ENCODE measurements at places on chromosomes 13 and 19.

- no peak for DNase-seq
Observed at GRCh38 chr19:30719189-30719998, 347.2 kb downstream of the ZNF536 start.

DNA sequence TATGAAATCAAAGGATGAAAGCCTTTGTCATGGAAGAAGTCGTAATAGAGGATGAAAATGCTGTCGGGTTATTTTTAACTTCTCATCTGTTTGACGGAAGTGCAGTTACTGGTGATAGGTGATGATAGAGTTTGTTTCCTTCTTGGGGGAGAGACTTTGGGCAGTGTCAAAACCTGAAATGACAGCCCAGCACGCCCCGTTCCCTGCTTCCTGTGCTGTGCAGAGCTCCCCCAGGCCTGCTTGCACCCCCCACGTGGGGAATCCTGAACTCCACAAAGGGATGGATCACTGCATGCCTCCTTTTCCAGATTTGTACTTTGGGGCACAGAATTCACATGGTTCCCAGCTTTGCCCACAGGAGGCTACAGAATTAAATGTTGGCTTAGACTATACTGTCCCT lies 102.7 kb downstream of the ATP11A start:
- no peak for DNase-seq

DNA sequence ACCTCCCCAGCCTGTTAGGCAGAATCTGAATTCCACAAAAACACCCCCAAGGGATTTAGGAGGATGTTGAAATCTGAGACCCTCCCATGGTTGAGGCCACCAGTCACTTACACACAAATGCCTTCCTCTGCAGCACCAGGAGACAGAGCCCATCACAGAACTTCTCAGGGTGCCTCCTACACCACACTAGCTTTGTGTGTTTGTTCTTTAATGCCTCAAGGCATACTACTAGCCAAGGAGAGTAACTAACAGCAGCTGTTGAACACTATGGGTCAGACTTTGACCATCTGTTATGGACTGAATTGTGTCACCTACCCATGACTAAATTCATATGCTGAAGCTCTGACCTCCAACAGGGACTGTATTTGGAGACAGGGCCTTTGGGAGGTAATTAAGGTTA lies 9.5 kb upstream of the MED26 start:
- no peak for DNase-seq

DNA sequence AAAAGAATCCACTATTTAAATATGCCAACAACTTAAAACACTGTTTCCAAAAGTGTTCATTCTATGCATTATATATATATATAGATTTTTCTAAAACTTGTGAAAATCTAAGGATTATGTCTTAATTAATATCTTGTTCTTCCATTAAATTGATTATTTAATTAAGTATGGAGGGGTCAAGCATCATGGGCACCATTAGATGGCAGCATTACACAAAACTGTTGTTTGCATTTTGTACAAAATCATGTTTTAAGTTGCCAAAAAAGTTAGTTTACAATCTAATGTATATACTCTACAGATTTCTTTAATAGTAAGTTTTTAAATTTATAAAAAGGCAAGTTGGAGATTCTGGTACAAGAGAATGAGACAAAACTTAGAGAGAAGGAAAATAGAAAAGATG lies 213.2 kb upstream of the EDNRB start:
- no peak for DNase-seq

- DNase-seq = no peak
Observed at GRCh38 chr19:6970443-6970842, 50.8 kb downstream of the MBD3L2B start.

DNA sequence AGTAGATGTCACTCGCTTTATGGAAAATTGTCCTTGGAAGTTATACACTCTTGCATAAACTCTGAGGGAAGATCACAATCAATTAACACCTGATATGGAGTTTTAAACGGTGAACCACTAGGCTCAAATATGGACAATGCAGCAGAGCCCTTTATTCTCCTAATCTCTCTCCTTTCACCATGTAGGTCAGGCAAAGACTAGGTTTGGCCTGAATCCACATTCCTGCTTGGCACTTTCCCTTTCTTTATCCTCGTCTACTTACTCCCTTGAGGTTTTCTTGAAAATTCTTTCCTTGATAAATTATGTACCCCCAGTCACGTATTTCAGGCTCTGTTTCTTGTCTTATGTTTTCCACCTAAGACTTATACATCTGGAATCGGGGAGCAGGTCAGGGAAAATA lies 751.7 kb downstream of the DACH1 start:
- no peak for DNase-seq
